ENCODE measurements at places on chromosomes 16 and 17.

DNA sequence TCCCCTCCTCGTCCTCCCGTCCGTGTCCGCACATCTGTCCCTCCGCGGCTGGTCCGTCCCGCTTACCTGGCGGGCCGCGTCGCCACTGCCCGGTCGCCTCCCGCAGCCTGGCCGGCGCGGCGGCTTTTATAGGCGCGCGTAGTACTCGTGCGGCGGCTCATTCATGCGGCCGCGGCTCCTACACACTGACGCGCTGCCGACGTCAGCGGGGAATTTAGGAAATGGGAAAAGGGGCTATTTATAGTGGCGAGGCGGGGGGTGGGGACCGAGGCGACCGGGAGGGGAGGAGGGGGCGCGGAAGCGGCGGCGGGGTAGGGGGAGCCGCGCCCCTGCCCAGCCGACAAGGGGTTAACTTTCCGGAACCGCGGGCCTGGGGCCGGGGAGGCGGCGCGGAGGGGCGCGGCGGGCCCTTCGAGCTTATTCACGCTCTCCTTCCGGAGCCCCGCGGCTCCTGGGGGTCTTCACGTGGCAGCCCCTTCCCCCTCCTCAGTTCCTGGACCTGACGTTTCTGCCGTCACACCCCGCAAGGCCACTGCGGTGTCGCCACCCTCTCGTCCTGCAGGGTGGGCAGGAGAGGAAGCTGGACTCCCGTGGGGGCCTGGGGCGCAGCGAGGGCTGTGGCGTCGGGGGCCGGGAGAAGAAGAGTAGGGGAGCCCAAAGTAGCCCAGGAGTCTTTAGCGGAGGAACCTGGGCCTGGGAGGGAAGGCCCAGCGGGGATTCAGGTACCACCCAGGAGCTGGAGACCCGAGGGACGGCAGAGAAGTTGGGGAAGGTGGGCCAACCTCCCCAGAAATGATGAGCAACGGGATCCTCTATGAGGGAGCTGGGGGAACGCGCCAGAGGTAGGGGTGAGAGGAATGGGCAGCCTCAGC lies 3.6 kb upstream of the HIC1 start:
- no peak for DNase-seq

DNA sequence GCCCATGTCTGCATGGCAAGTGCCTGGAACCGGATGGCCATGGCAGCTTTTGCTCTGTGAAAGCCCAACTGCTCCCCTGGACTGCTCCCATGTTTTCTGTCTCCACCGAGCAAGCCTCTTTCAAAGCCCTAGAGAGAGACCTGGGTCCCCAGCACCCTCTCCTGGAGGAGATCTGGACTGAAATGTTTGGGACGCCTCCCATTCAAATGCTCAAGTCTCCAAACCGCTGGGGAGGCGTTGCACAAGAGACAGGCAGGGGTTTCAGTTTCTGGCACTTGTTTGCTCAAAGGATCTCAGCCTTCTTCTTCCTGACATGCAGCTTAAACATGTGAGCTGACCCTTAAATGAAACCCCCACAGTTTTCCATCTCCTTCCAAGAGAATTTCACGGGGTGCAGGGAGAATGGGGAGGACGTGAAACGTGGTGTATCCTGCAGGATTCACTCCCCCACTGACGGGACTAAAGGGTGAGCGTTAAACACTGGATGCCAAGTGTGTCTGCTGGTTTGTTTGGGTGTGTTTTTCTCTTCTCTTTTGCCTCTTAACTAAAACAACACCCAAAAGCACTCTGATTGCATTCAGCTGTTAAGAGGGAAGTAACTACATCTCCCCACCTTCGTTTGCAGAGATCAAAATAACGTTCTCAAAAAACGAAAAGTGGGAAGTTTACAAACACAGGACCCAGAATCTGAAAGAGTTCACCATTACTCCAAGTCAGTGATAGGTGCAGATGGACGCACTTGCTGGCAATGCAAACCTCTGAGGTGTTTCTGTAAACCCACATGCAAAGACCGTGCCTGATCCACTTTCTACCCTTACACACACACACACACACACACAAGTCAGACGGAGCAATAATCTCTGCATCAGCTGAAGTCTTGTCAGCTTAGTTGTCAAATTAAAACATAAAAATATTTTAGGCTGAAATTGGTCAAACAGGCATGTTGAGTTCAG lies 256.9 kb downstream of the C16orf95 start:
- no peak for DNase-seq

DNA sequence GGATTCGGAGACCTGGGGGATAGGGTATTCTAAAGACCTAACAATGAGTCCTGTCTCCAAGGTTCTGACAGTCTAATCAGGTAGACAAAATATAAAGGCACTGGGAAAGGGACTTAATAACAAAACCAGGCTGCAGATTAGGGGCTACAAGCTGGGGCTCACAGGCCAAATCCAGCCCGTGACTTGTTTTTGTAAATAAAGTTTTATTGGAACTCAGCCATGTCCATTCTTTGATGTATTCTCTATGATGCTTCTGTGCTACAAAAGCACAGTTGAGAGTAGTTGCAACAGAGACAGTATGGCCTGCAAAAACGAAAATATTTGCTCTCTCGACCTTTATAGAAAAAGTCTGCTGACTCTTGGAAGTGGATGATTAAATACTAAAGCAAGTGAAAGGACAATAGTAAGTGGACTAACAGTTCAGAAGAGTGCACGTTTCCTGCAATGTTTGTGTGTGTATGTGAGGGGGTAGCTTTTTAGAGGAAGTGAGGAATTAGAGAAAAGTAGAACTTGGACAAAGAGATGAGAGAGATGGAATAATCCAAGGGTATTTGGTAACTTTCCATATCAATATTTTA lies 115.4 kb upstream of the ZFHX3 start:
- no peak for DNase-seq

GRCh38 chr16:50428116-50428515 lies 59.3 kb upstream of the BRD7 start:
- DNase-seq: no peak

- no peak for DNase-seq
Measured at GRCh38 chr17:4769628-4770027, 2.1 kb upstream of the TM4SF5 start.

DNA sequence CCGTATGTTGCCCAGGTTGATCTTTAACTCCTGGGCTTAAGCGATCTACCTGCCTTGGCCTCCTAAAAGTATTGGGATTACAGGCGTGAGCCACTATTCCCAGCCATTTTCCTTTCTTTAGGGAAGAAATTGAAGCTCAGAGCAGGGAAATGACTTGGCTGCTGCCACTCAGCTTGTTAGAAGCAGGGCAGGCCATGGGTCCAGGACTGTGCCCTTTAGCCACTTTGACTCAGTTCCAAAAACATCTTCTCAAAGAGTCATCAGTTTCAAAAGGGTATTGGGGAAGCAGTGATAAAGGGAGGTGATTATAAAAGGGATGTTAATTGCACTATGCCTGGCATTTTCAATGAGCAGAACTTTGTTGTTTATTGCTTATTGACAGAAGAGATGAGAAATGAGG lies 402.8 kb downstream of the SNX29 start:
- DNase-seq: no peak

- DNase-seq: peak; percentile 77
Measured at GRCh38 chr16:117379-118365, 20.8 kb downstream of the NPRL3 start.

DNA sequence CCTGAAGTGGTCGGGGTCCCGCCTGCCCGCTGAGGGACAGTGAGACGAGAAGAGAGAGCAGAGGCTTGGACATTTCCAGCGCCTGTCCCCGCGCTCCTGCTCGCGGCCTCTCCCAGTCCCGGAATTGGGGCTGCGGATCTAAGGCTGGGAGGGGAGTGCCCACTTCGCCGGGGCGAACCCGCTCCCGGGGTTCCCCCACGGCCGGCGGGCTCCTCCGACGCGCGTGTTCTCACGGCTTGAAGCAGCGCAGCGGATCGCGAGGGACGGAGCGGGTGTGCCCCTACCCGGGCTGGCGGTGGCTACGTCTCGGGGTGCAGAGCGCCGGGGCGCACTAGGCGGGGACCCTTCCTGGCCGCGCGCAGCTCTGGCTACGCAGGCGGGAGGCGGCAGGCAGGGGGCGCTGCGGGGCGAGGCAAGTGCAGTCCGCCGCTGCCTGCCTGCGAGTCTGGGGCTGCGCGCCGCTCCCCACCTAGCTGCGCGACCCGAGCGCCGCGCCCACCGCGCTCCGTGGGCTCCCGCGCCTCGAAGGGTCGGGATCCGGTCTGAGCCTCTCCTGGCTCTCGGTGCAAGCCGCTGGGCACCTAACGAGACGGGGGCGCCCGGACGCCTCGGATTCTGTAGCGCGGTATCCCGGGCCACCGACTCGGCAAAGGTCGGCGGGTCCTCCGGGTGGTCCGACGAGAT lies 1.2 kb downstream of the NGFR start:
- peak; percentile 90 for DNase-seq

DNA sequence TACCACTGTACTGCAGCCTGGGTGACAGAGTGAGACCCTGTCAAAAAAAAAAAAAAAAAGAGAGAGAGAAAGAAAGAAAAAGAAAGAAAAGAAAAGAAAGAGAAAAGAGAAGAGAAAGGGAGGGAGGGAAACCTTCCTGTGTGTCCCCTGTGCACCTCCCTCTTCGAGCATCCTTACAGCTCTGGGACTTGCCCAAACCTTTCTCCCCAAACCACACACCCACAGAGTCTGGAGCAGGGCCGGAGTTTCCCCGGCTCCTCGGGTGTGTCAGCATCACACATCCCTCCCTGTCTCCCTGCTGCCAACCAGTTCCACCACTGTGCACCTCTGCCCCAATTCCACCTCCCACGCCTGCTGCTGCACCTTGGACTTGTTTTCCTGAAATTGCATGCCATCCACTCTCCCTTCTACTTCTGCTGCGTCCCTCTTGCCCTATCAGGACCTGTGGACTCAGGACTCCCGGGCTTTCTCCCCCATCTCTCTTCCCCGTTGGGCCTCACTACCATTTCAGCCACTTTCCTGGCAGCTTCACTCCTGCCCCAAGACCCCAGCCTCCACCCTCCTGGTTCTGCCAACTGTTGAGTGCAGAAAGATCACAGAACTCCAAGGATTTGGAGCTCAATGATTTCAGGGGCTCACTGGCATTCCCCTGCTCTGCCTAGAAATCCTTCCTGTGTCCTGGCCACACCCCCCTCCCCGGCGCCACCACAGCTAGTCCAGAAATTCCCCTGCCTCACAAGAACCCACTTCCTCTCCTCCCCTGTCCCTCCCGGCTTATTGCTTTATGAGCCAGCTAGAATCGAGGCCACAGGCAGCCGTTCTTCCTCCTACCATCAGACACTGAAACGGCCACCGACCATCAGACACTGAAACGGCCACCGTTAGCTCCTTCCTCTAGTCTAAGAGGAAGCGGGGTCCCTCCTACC lies 3.7 kb upstream of the CDK3 start:
- peak; percentile 47 for DNase-seq

- DNase-seq: no peak
Measured at GRCh38 chr17:30334421-30334820, 564 bp upstream of the TMIGD1 start.

DNA sequence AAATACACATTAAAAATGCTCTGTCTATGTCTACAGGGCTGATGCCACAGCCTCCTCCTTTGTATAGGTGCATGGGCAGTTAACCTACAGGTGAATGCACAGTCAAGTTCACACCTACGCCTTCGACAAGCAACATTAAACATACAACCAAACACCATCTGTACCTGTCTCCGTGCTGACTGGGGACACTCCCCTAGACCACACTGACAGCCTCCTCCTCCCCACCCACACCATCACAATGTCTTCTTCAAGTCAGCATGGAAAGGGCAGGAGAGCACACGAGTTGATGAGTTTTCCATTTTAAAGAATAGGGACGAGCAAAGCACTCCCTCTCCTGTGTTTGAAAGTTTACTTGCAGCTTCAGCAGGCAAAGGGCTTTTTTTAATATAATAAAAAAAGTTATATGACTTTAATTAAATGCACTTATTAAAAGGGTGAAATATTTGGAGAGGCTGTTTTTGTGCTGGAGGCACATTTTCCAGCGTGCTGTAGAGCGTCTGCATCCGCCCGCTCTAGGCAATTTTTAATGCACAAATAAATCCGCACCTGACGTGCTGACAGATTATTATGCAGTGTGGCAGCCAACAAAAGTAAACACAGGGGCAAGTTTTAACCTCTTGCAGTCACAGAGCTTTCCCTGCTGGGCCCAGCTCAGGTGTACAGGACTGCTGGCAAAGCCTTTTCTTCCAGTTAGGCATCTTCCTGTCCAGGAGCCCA lies 367.9 kb downstream of the SOX9 start:
- no peak for DNase-seq

DNA sequence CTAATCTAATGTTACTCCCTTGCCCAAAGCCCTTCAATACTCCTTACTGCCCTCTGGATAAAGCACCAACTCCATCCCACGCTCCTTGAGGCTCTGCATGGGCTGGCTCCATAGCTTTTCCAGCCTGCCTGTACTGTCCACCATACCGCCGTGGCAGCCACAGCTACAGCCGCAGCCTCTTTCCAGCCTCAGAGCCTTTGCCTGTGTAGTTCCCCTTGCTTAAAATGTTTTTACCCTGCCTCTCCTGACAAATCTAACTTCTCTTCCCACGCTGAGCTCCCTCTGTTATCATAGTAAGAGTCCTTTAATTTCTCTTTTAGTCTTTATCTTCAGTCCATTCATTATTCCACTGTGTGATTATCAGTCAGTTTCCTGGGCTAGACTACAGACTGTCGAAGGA lies 22.0 kb downstream of the TEX14 start:
- DNase-seq: no peak

GRCh38 chr16:11099672-11100205 lies 155.4 kb downstream of the CLEC16A start:
- DNase-seq: no peak

DNA sequence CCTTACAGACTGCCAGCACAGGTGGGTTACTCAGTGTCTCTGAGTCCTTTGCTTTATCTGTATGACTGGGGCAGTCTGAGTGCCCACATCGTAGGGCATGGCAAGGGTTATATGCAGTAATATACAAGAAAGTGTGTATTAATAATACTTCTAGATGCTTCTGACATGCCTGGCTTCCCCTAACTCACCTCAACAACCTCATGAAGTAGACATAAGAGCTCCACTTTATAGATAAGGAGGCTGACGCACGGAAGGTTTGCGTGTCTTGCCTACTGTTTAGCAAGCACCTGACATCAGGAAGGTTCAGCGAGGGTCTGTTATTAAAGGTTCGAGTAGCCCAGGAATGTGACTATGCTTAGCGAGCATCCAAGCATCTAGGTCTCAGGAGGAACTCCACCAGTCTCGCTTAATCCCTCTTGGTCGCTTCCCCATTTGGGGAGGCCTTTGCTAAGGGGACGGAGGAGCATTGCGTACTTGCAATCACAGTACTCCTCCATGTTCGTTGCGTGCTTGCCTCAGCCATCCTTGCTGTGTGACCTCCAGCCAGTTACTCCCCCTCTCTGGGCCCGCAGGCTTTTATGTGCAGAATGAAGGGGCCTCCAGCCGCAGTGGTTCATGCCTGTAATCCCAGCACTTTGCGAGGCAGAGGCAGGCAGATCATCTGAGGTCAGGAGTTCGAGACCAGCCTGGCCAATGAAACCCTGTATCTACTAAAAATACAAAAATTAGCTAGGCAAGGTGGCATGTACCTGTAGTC lies 1.6 kb downstream of the KCNG4 start:
- no peak for DNase-seq

- DNase-seq: no peak
Measured at GRCh38 chr16:4347765-4348509, 3.2 kb downstream of the PAM16 start.
